Skeletal muscle cell (primary cell): ENCODE measurements at places on chromosomes 3 and 15.

DNA sequence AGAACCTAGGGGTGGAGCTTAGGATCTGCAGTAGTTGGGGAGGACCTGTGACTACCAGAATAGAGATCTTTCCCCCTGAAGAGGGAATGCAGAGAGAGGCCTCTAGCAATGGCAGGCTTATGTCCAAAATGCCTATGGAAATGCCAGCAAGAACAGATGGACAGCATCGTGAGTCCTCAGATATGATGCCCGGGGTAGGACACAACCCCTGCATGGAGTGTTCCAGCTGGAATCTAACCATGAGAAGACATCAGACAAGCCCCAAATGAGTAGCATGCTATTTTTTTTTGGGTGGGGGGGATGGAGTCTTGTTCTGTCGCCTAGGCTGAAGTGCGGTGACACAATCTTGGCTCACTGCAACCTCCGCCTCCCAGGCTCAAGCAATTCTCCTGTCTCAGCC lies 111.5 kb downstream of the ITPR1 start:
- DNase-seq, result no peak

- no peak for DNase-seq
Measured at GRCh38 chr15:39336926-39337325, 244.0 kb upstream of the THBS1 start.

- no peak for DNase-seq
Measured at GRCh38 chr15:69652293-69652692, 199.7 kb downstream of the RPLP1 start.

DNA sequence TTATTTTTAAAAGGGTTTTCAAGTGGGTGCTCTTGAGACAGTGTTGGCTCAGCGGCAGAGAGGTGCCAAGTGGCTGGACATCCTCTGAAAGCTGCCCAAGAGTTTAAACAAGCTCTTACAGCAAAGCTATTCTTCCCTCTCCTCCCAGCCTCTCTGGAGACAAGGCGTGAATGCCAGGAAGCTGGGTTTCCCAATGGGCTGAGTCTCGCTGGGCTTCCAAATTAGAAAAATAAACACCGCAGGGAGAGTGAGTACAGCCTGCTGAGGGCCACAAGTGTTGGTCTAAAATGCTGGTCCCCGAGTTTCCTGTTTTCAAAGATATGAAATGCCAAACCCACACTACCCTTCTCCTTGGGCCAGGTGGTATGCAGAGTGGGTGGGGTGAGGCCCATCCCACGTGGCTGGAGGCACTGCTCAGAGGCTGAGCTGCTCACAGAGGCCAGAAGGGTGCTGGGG lies 36.4 kb downstream of the ZDHHC3 start:
- DNase-seq, result no peak

- no peak for DNase-seq
Measured at GRCh38 chr15:77862651-77863104, 214.8 kb downstream of the TBC1D2B start.

DNA sequence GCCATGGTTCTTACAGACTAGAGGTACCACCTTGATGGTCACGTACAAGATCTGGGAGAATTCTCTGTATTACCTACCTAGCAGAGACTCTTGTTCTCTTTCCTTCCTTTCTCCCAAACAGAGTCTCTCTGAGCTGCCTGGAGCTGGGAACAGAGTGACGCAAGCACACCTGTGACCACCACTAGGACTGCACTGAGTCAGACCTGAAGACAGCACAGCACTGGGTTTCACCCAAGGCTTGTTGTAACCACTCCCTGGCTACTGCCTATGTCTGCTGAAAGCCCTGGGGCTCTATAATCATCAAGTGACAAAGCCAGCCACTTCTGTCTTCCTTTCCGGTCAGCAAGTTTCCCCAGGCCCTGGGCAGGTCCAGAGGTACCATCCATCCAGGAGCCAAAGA lies 293.3 kb upstream of the CNTN4 start:
- DNase-seq, result no peak

DNA sequence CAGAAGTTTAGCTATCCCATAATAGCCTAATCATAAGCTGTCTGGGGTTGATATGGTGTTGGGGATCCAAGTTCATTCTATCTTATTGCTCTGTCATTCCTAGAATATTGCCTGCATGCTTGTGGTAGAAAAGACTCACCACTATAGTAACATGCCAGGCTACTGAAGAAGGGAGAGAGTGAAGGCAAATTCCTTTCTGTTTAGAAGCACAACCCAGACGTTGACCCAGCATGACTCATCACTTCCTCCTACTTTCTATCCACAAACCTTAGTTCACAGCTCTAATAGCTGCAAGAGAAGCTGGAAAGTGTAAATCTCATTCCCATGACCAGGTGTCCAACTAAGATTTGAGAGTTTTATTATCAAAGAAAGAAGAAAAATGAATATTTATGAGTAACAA lies 57.8 kb upstream of the NMD3 start:
- DNase-seq, result peak; percentile 91

- DNase-seq, result no peak
Measured at GRCh38 chr3:108525971-108526370, 15.6 kb upstream of the MYH15 start.

DNA sequence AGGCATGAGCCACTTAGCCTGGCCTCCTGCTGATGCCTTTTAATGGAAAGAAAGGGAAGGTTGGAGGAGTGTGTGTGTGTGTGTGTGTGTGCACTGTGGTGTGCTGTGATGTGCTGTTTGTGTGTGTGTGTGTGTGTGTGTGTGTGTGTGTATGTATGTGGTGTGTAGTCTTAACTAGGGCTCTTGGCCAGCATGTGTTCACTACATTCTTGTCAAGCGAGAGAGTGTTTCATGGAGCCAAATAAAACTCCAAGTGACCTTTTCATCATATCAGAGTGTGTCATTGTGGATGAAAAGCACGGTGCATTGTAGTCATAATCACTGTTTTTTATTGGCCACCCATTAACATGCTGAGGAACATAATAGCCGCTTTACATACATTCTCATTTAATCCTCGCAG lies 30.8 kb upstream of the BHLHE40 start:
- peak; percentile 39 for DNase-seq

- DNase-seq, result no peak
Measured at GRCh38 chr15:36940636-36941260, 159.6 kb downstream of the MEIS2 start.

- no peak for DNase-seq
Measured at GRCh38 chr15:100090411-100090810, 251.4 kb downstream of the ADAMTS17 start.

DNA sequence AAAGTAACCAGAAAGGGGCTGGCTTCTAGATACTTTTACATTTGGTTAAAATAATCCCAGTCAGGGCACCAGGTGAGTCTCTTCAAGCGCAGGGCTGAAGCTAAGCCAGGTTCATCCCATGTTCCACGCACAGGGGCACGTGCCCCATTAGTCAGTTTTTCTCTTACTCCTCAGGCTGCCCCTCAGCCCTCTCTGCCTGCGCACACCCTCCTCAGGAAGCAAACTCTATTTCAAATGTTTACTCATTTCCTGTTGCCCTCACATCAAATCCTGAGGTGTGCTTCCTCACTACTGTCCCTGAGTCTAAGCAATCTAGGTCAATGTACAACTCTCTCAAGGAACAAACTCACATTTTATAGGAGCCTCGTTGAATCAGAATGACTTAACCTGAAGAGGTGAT lies 48.5 kb downstream of the THBS1 start:
- DNase-seq, result no peak

GRCh38 chr3:95148107-95148506 lies 1085.2 kb downstream of the NSUN3 start:
- DNase-seq, result no peak

DNA sequence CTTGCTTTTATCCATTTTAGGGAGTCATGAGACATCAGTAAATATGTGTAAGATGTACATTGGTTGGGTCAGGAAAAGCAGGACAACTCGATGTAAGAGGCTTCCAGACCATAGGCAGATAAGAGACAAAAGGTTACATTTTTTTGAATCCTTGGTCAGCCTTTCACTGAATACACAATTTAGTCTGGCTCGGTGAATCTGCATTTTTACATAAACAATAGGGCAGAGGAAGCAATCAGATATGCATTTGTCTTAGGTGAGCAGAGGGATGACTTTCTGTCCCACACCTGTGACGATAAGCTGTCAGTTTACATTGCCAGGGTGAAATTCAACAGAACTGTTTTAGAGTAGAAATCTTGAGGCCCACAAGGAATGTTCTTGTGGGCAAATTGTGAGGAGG lies 20.6 kb downstream of the NPAP1 start:
- no peak for DNase-seq

GRCh38 chr3:112043621-112044201 lies 9.2 kb downstream of the TMPRSS7 start:
- DNase-seq, result peak; percentile 20

GRCh38 chr3:32482693-32483092 lies 20.0 kb downstream of the CMTM6 start:
- no peak for DNase-seq
